ENCODE measurements at places on chromosomes 12 and 14.
A peak's percentile ranks its signal among the peaks of the same experiment; 100 is the strongest.

DNA sequence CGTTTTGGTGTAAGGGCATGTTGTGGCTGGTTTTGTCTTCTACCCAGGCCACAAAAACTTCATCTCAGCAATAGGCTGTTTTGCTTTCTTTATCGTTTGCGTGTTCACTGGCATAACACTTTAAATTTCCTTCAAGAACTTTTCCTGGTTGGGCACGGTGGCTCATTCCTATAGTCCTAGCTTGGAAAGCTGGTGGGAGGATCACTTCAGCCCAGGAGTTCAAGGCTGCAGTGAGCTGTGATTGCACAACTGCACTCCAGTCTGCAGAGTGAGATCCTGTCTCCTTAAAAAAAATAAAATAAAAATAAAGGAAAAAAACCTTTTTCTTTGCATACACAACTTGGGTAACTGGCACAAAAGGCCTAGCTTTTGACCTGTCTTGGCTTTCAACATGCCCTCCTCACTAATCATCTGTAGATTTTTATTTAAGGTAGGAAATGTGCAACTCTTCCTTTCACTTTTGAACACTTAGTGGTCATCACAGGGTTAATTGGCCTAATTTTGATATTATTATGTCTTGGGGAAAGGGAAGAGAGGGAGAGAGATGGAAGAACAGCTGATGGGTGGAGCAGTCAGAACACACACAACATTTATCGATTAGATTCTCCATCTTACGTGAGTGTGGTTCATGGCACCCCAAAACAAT lies 78.9 kb upstream of the PSMA6 start:
- no peak for DNase-seq

GRCh38 chr14:33525626-33526025 lies 425.2 kb downstream of the EGLN3 start:
- DNase-seq, result no peak

DNA sequence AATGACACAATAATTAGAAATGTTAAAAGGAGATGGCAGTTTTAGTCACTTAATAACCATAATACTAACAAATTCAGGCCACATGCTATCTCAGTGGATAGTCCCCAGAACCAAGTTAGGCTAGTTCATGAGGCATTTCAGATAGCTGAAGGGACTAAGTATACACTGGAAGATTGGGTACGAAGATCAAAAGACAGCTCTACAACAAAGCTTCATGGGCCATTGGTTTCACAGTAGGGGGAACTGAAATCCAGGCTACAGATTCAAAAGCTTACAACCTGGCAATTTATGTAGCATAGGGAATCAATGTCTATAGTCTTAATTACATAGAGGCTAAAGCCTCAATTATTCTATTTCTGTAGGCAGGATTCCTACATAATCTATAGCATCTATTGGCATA lies 343.0 kb downstream of the RGS6 start:
- no peak for DNase-seq

DNA sequence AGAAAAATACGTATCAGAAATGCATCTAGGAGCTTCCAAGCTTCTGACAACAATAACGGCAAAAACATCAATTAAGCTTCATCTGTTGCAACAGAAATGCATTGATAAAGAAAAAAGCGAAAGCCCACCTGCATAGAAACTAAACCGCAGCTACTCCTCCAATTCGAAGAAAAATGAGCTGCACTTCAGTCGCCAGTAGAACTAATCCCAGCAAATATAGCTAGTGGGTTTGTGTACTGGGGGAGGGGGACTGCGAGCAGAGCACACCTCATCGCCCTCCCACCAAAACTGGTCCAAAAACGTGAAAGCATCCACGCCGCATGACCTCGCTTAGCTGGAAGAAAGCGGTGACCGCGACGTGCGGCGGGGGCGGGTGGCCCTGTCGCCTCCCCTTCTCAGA lies 1.2 kb downstream of the SLC35F4 start:
- no peak for DNase-seq

GRCh38 chr14:103699261-103699661 lies 16.0 kb downstream of the XRCC3 start:
- no peak for DNase-seq

DNA sequence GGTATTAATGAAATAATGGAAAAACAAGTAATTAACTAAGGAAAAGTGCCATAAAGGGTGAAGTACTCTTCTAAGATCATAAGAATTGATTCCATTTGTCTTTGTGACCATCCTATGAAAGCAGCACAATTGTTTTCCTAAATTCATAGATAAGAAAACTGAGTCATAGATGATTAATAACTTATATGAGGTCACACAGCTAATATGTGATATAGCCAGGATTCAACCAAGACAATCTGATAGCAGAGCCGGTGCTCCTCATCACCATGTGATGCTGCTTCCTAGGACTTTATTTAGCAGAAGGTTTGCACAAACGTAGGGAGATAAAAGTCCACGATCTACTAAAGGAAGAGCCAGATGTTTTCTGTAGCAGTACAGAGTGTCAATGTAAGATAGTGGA lies 181.5 kb upstream of the SYT1 start:
- DNase-seq, result no peak

- DNase-seq, result peak; percentile 19
Observed at GRCh38 chr14:64502887-64503433, 678 bp downstream of the ZBTB25 start.

- DNase-seq, result peak; percentile 8
Observed at GRCh38 chr12:103495469-103496456, at the start of gene C12orf42. Gene C12orf42 (minus strand): TSS chr12:103495968. CDS start chr12:103478426, 17,542 bp downstream.

DNA sequence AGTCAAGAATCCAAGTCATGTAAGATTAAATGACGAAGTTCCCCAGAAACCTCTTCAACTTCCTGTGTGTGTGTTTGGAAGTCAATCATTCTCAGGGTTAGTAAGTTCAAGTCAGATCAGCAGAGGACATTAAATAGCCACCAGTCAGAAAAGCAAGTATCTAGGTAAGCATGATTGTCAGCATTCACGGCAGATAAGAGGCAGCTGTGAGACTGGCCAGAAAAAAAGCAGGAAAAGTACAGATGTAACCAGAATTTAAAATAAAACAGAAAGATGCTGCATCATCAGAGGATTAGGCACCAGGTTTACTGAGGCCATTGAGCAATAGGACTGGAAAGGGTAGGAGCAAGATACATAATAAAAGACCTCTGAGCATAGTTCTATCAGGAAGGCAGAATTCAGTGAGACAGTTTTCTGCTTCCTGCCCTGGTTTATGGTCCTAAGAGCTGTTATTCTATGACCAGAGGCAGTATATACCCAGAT lies 606.9 kb downstream of the FSCB start:
- DNase-seq, result no peak

DNA sequence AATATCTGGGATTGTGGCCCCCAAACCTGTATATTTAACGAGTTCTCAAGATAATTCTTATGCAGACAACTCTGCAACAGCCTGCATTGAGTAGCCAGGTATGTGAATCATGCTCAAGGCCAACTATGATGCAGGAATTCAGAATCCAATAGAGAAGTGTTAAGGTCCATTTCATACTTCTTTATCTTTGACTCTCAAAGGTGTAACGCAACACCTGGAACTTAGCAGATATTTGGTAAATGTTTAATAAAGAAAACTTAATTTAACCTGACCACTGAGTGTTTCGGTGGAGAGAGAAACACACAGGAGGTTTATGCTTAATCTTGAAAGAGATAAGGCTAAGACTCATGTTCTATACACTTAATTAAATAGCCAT lies 156.5 kb upstream of the PLEKHG7 start:
- DNase-seq, result no peak

GRCh38 chr14:63960926-63961567 lies 108.2 kb downstream of the SYNE2 start:
- no peak for DNase-seq

- DNase-seq, result no peak
Observed at GRCh38 chr12:93737457-93738198, 60.5 kb downstream of the CRADD start.

DNA sequence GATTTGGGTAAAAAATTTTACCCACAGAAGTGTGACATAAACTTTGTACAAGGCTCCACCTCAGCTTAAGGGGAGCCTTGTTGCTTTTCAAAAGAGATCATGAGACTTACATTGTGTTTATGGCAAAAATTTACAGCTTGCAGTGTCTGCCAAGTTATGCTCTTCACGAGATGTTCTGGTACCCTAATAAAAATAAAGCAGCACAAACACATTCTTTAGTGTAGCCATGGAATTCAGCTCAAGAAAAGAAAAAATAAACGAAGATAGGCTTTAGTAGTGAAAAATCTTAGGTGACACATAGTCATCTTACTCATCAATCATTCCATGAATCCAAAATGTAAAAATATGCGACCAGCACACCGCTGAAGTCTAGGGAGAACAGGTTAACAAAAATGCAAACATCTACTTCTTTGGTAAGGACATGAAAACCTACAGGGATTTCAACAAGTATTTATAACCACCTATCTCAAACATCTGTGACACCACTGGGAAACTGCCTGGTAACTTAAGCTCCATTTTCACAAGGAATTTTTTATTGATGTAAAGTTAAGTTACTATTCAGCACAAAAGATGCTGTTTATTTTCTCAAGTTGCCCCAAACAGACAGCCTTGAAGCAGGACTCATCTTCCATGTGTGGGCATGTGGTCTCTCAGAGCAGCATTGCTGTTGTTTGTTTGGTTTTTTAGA lies 32.9 kb downstream of the DMAC2L start:
- DNase-seq, result no peak

DNA sequence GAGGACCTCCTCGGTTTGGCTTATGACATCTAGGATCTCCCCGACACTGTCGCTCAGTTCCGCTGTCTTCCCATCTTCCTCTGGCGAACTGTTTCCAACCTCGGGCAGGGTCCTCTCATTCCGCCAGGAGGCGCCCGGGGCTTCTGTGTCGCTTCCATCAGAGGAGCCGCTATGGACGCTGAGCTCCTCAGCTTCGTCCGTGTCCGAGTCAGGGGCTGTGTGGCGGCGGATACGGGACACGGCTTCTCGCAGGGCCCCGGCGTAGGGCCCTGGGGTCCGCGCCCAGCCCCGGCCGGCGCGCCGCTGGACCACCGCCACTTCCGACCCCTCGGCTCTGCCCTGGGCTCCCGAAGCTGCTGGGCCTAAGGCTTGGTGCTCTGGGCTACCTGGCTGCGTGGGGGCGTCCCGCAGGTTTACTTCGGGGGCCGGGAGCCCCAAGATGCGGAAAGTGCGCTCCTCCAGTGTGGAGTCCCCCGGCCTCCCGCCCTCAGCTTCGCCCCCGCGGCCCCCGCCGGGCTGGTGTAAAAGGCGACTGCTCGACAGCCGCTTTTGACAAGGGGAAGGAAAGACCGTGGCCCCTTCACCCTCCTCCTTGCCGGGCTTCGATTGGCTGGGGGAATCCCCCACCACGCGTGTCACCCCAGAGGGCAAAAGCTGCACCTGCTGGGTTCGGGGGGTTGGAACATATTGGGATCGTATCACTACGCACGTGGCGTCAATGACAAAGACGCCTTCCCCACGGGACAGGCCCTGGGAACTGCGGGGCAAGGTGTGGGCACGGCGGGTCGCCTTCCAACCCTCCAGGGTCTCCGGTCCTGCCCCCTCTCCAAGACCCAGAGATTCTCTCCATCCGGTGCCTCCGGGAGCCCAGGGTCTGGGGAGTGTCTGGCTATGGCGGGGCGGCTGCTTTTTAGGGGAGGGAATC lies 2.1 kb downstream of the DDN start:
- peak; percentile 88 for DNase-seq

GRCh38 chr12:24482882-24483604 lies 465.9 kb downstream of the BCAT1 start:
- DNase-seq, result no peak

DNA sequence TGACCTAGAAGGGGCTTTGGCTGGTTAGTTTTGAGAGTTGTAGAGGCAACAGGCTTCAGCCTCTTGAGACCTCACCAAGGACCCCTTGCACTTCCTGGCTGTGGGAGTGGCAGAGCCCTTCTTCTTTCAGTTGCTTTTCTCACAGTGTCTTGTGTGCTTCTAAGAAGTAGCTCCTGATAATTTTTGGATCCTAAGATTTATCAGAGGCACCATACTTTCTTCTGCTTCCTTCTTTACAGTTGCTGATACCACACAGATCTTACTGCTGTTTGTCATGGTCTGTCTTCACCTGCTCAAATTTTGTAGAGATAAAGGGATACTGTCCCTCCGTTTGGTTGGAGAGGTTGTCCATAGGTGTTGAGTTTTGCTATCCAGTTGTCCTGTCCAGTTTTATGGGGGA lies 33.8 kb downstream of the VRK1 start:
- no peak for DNase-seq

DNA sequence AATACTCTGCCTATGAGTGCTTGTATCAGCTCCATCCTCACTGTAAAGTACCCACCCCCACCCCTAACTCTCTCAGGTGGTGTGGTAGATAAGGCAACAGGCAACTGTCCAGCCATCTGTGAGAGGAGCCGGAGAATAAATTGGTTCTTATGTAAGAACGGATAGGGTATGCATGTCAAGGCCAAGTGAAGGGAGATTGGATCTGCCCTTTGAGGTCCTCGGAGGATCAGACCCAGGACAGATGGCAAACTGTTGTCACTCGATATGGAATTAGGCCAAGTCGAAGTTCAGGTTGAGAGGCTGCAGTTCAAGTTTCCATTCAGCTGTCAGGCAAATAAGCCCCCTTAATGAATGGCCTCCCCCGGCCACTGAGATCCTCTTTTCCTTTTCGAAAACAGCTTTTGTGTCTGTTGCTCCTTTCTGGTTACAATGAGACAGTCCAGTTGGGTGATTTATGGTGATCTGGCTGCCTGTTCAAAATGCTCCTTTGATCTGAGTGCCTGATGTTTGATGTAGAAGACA lies 120.3 kb downstream of the VRK1 start:
- DNase-seq, result no peak

DNA sequence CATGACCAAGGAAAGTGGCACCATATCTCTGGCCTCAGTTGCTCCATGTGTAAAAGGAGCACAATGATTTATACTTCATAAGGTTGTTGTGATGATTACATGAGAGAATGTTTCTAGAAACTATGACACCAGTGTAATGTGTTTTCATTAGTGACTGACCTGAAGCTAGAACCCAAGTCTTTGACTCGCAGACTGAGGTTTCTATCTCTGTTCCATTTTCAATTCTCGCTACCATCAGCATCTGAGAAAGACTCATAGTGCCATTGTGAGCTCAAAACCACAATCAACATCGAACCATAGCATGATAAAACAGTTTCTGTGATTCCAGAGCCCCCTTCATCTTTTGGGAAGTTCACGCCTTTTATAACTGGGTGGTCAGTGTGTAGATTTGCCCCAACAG lies 53.8 kb downstream of the STAB2 start:
- DNase-seq, result no peak

- DNase-seq, result peak; percentile 80
Observed at GRCh38 chr12:76621582-76622024, 62.0 kb upstream of the OSBPL8 start.

- DNase-seq, result no peak
Observed at GRCh38 chr14:38790916-38791315, 312.1 kb downstream of the SEC23A start.

- DNase-seq, result no peak
Observed at GRCh38 chr12:29644536-29645162, 139.1 kb downstream of the TMTC1 start.

DNA sequence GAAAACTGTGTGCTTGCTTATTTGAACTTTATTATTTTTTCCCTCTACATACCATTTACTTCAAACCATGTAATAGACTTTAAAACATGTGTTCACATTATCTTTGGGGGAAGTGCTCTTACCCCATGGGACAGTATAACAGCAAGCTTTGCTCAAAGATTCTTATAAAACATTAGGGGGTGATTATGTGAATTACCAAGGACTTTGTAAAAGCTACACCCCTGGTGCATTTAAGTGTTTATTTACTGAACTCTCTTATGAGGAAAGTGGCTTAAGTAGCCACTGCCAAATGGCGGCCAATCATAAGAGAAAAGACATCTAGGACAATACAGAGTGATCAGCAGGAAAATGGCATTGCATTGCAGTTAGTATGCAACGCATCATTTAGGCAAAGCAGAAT lies 70.3 kb downstream of the CAPZA3 start:
- no peak for DNase-seq

- peak; percentile 7 for DNase-seq
Observed at GRCh38 chr12:90953956-90954421, 987 bp downstream of the CCER1 start.

All from suppressor macrophage (primary cell).